Mesangial cell (primary cell): ENCODE measurements at places on chromosomes 12 and 14. TPM values are rescaled to one million over a fixed set of nuclear protein-coding genes. Genes with fewer than 3 reads are reported as not detected.

Gene CD163L1
- total RNA-seq: under 0.01 TPM in 2 replicates

Gene SRSF9
- total RNA-seq: 90.3 and 147 TPM in 2 replicates

Gene SLC7A8
- total RNA-seq: 0.98 and 7.2 TPM in 2 replicates

Gene TMEM179
- total RNA-seq: 0.33 TPM in 1 of 2 replicates, not detected in the other

Gene CRIP2
- 200 and 216 TPM in 2 replicates for total RNA-seq
